Left colon (tissue), 2 donors: ENCODE measurements at places on chromosomes 2 and 18. TPM values are rescaled to one million over a fixed set of nuclear protein-coding genes. Genes with fewer than 3 reads are reported as not detected.

DNA sequence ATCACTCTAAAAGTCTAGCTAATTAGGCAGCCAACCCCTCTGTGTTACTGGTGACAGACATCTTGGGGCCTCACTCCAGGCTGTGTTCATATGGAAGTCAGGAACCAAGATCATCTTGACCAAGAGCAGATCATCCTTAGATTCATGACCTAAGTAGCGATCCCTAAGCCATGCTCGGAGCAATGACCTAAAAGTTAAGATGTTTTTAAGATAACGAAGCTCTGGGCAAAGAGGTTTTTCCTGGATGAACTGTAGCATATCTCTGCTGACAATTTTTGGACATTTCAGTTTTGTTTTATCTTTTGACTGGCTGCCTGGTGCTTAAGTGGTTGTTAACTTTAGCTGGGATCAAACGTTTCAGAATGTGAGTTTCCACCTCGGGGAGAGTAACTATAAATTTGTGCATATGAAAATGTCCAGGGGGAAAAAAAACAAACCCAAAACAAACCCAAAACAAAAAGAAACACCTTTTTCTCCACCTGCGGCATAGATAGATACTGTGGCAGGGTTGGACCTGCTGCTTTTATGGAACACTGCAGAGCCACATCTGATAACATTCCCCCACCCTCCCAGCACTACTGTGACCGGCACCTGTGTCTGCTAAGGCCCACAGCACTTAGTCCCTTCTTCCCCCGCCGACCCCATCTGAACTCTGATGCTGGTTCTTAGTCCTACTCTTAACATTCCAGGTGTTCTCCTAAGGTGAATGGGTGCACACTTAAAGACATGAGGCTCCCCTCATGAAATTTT is 45.5 kb downstream of the EPAS1 start:
- DNase-seq, result no peak

MOGAT1 gene
- total RNA-seq, result not detected

GRCh38 chr18:67574749-67575148 is 58.2 kb upstream of the DSEL start:
- DNase-seq, result no peak

SH3RF3 gene
- total RNA-seq, result 1.3 TPM

SPIRE1 gene
- total RNA-seq, result 13.3 TPM

HOXD12 gene
- not detected for total RNA-seq

GRCh38 chr2:30232801-30233130 is 1.4 kb downstream of the LBH start:
- no peak for DNase-seq

POMC gene
- total RNA-seq, result 0.59 TPM

- no peak for DNase-seq
These were observed 48.4 kb upstream of the NEMP2 start for GRCh38 chr2:190582736-190583506.

M1AP gene
- total RNA-seq, result not detected

DNA sequence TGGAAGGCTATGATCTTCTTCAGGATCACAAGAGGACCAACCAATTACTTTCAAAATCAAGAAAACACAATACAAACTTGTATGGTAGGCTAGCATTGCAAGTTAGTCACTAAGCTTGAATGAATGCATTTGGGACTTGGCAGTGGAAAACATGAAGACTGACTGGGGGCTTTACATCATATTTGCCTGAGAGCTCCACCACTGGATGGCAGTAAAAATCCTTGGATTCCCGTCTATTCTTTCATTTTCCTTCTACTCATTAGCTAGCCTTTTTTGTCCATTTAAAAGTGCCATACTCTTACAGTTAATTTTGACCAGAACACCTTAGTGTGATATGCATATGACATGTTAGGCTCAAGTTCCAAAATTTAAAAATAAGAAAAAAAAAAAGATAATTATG is 63.5 kb upstream of the RASGRP3 start:
- DNase-seq, result no peak

DNA sequence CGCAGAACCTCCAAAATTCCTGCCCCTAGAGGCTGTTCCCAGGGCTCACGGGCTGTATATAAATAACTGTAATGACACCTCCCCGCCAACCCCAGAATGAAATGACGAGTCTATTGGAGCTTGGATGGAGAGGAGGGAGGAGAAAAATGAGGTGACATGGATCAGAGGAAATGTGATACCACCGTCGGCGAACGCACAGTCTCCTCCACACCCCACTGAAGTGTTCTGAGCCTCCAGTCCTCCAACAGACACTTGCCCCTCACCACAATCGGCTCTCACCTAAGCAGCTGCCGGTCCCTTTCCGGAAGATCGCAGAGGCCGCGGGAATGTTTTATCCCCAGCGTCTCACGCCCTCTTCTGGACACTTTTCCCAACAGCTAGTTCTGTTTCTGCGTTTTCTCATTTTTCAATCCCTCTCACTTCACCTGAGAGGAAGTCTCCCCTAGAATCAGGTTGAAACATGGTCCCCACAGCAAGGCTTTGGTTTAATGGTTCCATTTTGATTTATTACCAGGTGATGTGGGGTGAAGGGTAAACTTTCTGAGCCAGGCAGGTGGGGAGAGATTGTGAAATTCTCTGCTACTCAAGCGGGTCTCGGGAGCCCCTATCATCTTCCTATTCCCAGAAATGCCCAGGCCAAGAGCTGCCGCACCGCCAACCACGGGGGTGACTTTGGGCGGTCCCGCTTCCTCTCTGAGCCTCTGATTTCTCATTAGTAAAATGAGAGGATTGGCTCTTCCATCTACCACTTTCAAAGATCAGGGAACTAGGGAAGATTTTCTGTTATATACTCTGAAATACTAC is 9.1 kb upstream of the MYO5B start:
- DNase-seq, result peak; percentile 42

DNA sequence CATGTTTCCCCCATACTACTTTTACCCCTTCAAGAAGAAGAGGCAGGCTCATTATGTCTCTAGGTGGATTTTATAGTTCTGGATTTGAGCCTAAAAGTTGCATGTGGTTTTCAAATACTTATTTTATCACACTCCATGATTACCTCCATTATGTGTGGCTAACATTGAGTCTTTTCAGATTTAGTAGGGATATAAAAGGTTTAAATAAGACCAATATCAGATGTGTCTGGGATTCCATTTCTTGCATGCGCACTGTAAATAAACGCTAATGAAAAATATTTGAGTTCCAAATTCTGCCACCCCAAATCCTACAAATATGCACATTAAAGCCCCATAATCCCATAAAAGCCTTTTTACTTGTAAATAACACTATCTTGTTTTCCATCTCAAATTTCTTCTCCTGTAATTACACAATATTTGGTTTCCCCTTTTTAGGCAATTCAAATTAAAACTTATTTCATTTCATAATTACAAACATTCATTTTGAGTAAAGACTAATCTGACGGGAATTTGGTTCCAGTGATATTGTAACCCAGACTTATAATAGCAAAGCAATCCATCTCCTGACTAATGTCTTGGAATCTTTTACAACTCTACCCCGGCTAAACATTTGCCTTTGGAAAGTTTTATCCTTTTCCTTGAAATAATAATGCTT is 600.0 kb downstream of the SLC4A3 start:
- DNase-seq, result no peak

CFAP53 gene
- total RNA-seq, result 0.28 TPM

DNA sequence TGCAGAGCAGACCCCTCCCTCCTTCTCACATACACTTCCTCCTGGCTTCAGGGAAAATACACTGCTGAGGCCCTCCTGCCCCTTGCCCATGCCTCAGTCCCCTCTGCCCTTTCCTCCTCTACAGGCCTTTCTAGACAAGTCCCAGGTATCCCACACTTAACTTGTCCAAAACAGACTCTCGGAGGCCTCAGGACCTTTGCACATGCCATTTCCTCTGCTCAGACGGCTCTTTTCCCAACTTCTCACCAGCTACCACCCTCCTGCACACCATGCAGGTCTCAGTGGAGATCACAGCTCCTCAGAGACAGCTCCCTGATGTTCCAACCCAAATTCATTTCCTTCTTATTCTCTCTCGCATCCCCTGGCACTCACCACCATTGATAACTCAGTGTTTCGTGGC is 11.7 kb downstream of the TBC1D8 start:
- no peak for DNase-seq

ICA1L gene
- 1.7 TPM for total RNA-seq

SLC14A1 gene
- total RNA-seq, result 0.95 TPM

DNA sequence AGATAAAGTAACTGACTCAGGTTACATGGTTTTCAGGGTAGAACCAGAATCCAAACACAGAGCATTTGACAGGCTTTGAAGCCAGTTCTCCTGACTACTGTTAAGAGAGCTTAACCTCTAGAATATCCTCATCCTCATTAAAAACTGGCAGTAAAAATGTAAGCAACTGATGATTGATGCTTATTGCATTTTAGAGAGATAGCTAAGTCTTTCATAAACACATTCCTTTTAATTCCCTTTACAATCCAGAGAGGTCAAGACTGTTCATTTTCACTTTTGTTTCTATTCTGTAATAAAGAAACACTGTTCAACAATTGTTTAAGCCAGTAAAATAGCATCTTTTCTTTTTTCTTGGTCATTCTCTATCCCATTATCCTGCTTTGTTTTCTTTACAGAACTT is 53.9 kb upstream of the RAB27B start:
- no peak for DNase-seq

GRCh38 chr18:54222922-54223567 is 1.4 kb downstream of the MBD2 start:
- no peak for DNase-seq

GRCh38 chr2:168529900-168530561 is 74.0 kb downstream of the CERS6 start:
- no peak for DNase-seq

SCN3A gene
- 1.4 TPM for total RNA-seq

APCDD1 gene
- 8.3 TPM for total RNA-seq

DNA sequence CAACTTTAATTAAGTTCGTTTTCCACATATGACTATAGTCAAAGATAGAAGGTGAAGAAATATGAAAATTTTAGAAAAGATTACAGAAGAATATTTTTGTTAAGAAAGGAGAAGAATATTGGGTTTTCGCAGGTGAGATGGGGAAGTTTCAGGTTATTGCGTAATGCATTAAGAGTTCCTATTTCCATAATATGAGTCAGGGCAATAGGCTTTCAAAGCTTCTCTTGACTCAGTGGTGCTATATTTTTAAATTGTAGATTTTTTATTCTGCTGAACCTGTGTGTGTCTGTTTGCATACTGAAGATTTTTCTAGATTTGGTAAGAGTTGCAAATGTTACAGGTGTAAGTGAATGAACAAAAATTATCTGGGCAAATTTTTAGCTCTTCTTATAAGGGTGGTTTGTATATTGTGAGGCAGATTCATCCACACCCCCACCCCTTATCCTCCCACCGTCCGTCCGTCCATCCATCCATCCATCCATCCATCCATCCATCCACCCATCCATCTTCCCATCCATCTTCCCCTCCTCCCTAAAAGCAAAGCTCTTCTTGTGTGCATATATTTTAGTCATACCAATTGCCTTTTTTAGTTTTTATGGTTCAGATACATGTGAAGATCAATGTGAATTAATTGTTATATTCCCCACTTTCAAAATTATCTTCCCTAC is 69.6 kb downstream of the MYO1B start:
- no peak for DNase-seq

- no peak for DNase-seq
These were observed 15.5 kb downstream of the KLF7 start for GRCh38 chr2:207150284-207150683.

- DNase-seq, result no peak
These were observed 35.4 kb downstream of the SLC8A1 start for GRCh38 chr2:40416486-40416885.

GRCh38 chr2:27494944-27495554 is at the start of gene FNDC4:
FNDC4 (minus strand) TSS chr2:27495200; CDS start chr2:27494679, 521 bp downstream.
- peak; percentile 22 for DNase-seq

GPR35 gene
- 67.5 TPM for total RNA-seq

DNA sequence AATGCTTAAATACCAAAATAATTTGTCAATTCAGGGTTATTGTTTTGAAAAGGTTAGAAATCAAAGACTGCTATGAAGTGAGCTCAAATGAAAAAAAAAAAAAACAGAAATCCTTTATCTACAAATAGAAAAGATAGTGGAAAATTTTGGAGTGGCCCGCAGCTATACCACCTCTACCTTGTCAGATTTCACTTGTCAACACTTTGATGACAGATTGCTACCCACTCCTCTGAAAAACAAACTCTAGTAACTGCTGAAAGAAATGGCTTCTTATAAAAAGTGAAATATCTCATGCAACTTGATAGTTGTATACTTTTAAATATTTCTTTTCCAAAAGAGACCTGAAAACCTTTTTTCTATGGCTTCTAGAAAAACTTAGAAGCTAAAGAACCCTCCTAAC is 84.5 kb downstream of the WDPCP start:
- DNase-seq, result no peak

ITM2C gene
- total RNA-seq, result 2,207 TPM

- peak; percentile 64 for DNase-seq
These were observed 11.0 kb downstream of the SLC19A3 start for GRCh38 chr2:227706859-227707258.

AGXT gene
- total RNA-seq, result 3.0 TPM

- DNase-seq, result no peak
These were observed 24.5 kb upstream of the PELI1 start for GRCh38 chr2:64168756-64169155.

DNA sequence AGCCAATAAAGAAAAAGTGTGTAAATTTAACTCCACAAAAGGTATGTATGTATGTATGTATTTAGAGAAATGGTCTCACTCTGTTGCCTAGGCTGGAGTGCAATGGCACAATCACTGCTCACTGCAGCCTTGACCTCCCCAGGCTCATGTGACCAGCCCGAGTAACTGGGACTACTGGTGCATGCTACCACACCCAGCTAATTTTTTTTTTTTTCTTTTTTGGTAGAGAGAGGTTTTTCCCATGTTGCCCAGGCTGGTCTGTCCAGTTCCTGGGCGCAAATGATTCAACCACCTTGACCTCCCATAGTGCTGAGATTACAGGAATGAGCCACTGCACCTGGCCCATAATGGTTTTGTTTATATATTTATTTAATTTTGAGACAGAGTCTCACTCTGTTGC is 67.1 kb downstream of the CERKL start:
- DNase-seq, result no peak

- DNase-seq, result no peak
These were observed 232.0 kb downstream of the AGAP1 start for GRCh38 chr2:235725841-235726240.

DNA sequence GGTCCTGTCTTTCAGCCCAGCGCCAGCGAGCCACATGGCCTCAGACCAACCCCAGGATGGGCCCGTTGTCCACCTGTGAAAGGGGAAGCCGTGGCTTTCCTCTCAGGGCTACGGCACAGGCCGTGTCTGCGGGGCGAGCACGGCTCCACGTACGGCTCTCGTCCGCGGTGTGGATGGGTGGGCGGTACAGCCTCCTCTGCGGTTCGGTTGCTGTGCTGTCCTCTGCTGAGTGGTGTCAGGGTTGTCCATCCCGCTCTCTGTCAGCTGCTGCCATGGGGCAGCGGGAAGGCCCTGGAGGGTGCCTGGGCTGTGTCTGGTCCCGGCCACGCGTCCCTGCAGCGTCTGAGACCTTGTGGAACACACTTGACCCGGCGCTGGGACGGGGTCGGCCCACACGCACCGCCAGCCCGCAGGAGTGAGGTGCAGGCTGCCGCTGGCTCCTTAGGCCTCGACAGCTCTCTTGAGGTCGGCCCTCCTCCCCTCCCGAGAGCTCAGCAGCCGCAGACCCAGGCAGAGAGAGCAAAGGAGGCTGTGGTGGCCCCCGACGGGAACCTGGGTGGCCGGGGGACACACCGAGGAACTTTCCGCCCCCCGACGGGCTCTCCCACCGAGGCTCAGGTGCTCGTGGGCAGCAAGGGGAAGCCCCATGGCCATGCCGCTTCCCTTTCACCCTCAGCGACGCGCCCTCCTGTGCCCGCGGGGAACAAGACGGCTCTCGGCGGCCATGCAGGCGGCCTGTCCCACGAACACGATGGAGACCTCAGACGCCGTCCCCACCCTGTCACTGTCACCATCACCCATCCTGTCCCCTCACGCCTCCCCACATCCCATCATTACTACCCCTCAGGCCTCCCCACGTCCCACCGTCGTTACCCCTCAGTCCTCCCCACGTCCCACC is 128.7 kb downstream of the NFATC1 start:
- peak; percentile 28 for DNase-seq
